ENCODE measurements at places on chromosomes 1 and 21. TPM values are rescaled to one million over a fixed set of nuclear protein-coding genes. Genes with fewer than 3 reads are reported as not detected.
A peak's percentile ranks its signal among the peaks of the same experiment; 100 is the strongest.

DNA sequence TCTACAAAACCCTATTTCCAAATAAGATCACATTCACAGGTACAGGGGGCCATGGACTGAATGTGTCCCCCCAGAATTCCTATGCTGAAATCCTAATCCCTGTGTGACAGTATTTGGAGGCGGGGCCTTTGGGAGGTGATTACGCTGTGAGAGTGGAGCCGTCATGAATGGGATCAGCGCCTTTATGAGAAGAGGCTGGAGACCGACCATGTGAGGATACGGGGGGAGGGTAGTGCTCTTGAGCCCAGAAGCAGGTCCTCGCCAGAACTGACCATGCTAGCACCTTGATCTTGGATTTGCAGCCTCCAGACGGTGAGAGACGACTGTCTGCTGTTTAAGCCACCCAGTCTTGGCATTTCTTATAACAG, 23.8 kb upstream of the KIF26B start:
- no peaks in the 10 kb centered on the region for H3K36me3 ChIP-seq
- DNase-seq: no peak
- H3K27ac ChIP-seq: no peak overlapping the region
- peaks cover 22% of the 10 kb centered on the region for H3K27me3 ChIP-seq
- no peaks in the 10 kb centered on the region for H3K4me1 ChIP-seq

Gene ZNF648
- 0.04 TPM for total RNA-seq

DNA sequence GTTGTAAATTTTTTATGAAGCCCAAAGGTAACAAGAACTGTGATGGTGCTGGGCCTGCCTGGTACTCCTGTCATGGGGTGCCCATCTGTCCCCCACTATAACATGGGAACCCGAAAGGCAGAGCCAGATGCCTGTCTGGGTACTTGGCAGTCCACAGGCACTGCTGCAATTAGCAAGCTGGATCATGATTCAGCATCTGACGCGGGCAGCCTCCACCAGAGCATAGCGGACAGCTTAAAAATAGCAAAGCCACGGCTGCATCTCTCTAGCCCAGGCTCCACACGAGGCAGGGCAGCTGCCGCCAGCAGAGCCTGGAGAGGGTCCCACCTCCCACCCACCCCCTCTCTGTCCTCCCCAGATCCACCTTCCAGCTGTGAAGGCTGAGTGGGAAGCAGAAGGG, 22.9 kb downstream of the SUSD4 start:
- DNase-seq: peak; percentile 60
- peaks cover 6% of the 10 kb centered on the region for H3K27me3 ChIP-seq
- no peak overlapping the region for H3K27ac ChIP-seq
- H3K4me3 ChIP-seq: no peak overlapping the region

Gene ASTN1
- 7.8 TPM for total RNA-seq

GRCh38 chr21:30257773-30258172, 25.0 kb downstream of the KRTAP24-1 start:
- H3K27me3 ChIP-seq: no peaks in the 10 kb centered on the region
- no peak overlapping the region for H3K4me3 ChIP-seq
- no peaks in the 10 kb centered on the region for H3K4me1 ChIP-seq
- H3K36me3 ChIP-seq: no peaks in the 10 kb centered on the region

- H3K27me3 ChIP-seq: no peaks in the 10 kb centered on the region
- no peak overlapping the region for H3K4me3 ChIP-seq
- H3K27ac ChIP-seq: peak overlapping the region; percentile 37
These were observed 15.5 kb downstream of the TEX38 start for GRCh38 chr1:46687093-46687659.

Gene KCNN3
- 5.1 TPM for total RNA-seq

Gene RCAN3
- total RNA-seq: 1.4 TPM

- peak; percentile 71 for DNase-seq
- no peaks in the 10 kb centered on the region for H3K27me3 ChIP-seq
- H3K4me1 ChIP-seq: peaks cover 58% of the 10 kb centered on the region
- H3K27ac ChIP-seq: peak overlapping the region; percentile 76
- H3K4me3 ChIP-seq: no peak overlapping the region
These were observed 11.5 kb downstream of the BCAR3 start for GRCh38 chr1:93670141-93670540.

GRCh38 chr1:233031521-233031920, 81.1 kb downstream of the NTPCR start:
- no peak overlapping the region for H3K27ac ChIP-seq
- no peak overlapping the region for H3K4me3 ChIP-seq
- peak; percentile 81 for DNase-seq
- no peaks in the 10 kb centered on the region for H3K36me3 ChIP-seq
- H3K27me3 ChIP-seq: no peaks in the 10 kb centered on the region

GRCh38 chr1:193079187-193079586, 19.8 kb downstream of the RO60 start:
- H3K4me3 ChIP-seq: no peak overlapping the region
- no peak for DNase-seq
- no peaks in the 10 kb centered on the region for H3K27me3 ChIP-seq
- H3K27ac ChIP-seq: no peak overlapping the region
- H3K4me1 ChIP-seq: no peaks in the 10 kb centered on the region

GRCh38 chr1:157201767-157202166, 63.6 kb upstream of the ETV3 start:
- H3K36me3 ChIP-seq: no peaks in the 10 kb centered on the region
- H3K4me1 ChIP-seq: no peaks in the 10 kb centered on the region
- no peak overlapping the region for H3K4me3 ChIP-seq
- H3K27me3 ChIP-seq: peaks cover 8% of the 10 kb centered on the region
- no peak for DNase-seq

- no peaks in the 10 kb centered on the region for H3K36me3 ChIP-seq
- H3K27ac ChIP-seq: peak overlapping the region; percentile 72
- peaks cover 3% of the 10 kb centered on the region for H3K27me3 ChIP-seq
- H3K4me3 ChIP-seq: peak overlapping the region; percentile 37
- DNase-seq: peak; percentile 92
These were observed 11.9 kb upstream of the EDN2 start for GRCh38 chr1:41496080-41497055.

DNA sequence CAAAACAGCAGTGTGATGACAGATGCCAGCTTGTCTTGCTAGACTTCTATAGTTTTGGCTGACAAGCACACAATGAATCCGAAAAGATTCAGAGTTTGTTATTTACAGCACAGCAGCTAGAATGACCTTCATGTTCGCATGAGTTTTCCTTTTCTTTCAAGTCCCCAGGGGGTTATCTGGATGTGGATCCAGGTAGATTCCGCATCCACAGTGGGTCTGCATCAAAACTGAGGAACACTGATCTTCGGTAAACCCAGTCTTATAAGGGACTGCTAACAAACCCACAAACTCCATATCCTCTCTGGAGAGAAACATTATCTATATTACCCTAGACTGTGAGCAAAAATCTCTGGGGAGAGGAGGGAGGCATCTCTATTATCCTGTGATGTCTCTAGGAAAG, 69.0 kb upstream of the DEPDC1 start:
- H3K27ac ChIP-seq: no peak overlapping the region
- H3K4me3 ChIP-seq: no peak overlapping the region
- H3K4me1 ChIP-seq: no peaks in the 10 kb centered on the region
- no peaks in the 10 kb centered on the region for H3K36me3 ChIP-seq

Gene TCHH
- total RNA-seq: under 0.01 TPM

Gene KCNA3
- 0.27 TPM for total RNA-seq

- H3K36me3 ChIP-seq: no peaks in the 10 kb centered on the region
- no peak overlapping the region for H3K27ac ChIP-seq
- no peaks in the 10 kb centered on the region for H3K4me1 ChIP-seq
- DNase-seq: no peak
- H3K27me3 ChIP-seq: no peaks in the 10 kb centered on the region
These were observed 50.7 kb downstream of the SPATA17 start for GRCh38 chr1:217681806-217682205.

Gene PTPRU
- 10.6 TPM for total RNA-seq

GRCh38 chr1:20551945-20552727, at the start of gene FAM43B:
Gene FAM43B, plus strand, starts transcription at chr1:20552573. Its CDS starts 401 bp downstream, at chr1:20552974.
- peak within 1 kb of the TSS; percentile 49 for H3K4me3 ChIP-seq
- no peaks in the 10 kb centered on the region for H3K36me3 ChIP-seq
- peaks cover 17% of the 10 kb centered on the region for H3K4me1 ChIP-seq
- DNase-seq: peak; percentile 92
- peaks cover 58% of the 10 kb centered on the region for H3K27me3 ChIP-seq

DNA sequence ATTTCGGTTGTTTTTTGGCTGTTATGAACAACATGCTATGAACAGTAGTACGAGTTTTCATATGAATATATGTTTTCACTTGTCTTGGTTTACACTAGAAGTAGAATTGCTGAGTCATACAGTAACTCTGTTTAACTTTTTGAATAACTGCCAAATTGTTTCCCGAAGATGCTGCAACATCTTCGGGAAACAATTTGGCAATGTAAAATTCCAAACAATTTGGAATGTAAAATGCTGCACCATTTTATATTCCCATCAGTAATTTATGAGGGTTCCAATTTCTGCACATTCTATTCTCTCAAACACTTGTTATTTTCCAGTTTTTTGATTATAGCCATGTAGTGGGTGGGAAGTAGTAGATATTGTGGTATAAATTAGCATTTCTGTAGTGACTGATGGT, 11.6 kb downstream of the PCBP3 start:
- no peak overlapping the region for H3K4me3 ChIP-seq
- DNase-seq: no peak
- peaks cover under 1% of the 10 kb centered on the region for H3K27me3 ChIP-seq
- no peak overlapping the region for H3K27ac ChIP-seq

Gene CELA2A
- 0.13 TPM for total RNA-seq

Gene UQCRH
- 415 TPM for total RNA-seq

- peak within 1 kb of the TSS; percentile 54 for H3K4me3 ChIP-seq
- peaks cover 32% of the 10 kb centered on the region for H3K4me1 ChIP-seq
- H3K36me3 ChIP-seq: no peaks in the 10 kb centered on the region
- peak; percentile 82 for DNase-seq
These were observed at the start of gene PTPRU for GRCh38 chr1:29235955-29236711. Gene PTPRU, plus strand, starts transcription at chr1:29236522. Its CDS starts 123 bp downstream, at chr1:29236645.

Gene NES
- total RNA-seq: 590 TPM

DNA sequence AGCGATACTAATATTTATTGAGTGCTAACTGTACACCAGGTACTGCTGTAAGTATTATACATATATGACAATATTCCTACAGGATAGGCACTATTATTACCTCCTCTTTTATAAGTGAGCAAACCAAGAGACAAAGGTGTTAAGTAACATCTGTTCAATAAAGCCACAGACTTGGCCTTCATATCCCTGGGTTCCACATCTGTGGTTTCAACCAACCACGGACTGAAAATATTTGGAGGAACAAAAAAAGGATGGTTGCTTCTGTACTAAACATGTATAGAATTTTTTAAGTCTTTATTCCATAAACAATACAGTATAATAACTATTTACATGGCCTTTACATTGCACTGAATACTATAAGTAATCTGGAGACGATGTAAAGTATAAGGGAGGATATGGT, 95.1 kb downstream of the RERE start:
- H3K27me3 ChIP-seq: no peaks in the 10 kb centered on the region
- no peaks in the 10 kb centered on the region for H3K4me1 ChIP-seq
- DNase-seq: no peak
- no peak overlapping the region for H3K27ac ChIP-seq
- no peaks in the 10 kb centered on the region for H3K36me3 ChIP-seq

DNA sequence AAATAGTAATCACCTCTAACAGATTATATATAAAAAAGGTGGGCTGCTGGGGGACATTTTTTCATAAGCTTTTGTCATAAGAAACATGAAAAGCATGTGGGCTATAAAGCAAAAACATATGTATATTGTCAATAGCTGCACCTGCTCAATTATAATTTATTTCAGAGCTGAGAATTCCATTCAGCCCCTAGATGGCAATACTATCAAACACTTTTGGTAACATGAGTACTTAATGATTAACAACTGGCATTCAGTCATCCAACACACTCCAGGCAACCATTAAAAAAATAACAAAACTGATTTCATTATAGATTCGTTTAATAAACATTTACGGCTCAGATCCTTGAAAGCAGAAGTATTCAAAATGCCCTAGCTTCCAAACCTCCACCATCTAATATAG, 115.1 kb downstream of the KCTD3 start:
- H3K36me3 ChIP-seq: no peaks in the 10 kb centered on the region
- H3K4me1 ChIP-seq: no peaks in the 10 kb centered on the region
- DNase-seq: no peak

Gene CRYAA
- not detected for total RNA-seq

GRCh38 chr1:221740993-221741702, 741 bp downstream of the DUSP10 start:
- DNase-seq: peak; percentile 75
- peaks cover 33% of the 10 kb centered on the region for H3K4me1 ChIP-seq
- peak overlapping the region; percentile 79 for H3K4me3 ChIP-seq
- H3K27ac ChIP-seq: peak overlapping the region; percentile 99
- H3K36me3 ChIP-seq: peaks cover 24% of the 10 kb centered on the region

GRCh38 chr1:54987919-54988705, 7.7 kb downstream of the TMEM61 start:
- H3K27me3 ChIP-seq: peaks cover 12% of the 10 kb centered on the region
- H3K4me1 ChIP-seq: peaks cover 6% of the 10 kb centered on the region
- H3K36me3 ChIP-seq: no peaks in the 10 kb centered on the region
- DNase-seq: peak; percentile 46
- no peak overlapping the region for H3K4me3 ChIP-seq

Gene USP33
- total RNA-seq: 47.2 TPM

DNA sequence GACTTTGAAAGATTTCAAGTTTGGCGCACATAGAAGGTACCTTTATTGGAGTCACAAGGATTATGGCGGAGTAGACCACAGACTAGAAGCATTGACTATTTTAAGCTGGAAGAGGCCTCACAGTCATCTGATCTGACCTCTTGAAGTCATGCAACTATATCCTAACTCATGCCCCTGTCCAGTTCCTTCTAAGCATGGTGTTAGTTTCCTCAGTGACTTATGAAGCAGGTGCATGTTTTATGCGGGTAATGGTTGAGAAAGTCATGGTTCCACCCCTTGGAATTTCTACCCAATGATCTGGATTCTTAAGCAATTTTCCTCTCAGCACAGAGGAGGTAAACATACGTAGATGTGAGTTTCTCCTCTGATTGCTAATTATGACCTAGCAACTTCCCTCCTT, 11.7 kb downstream of the OLFML3 start:
- H3K4me1 ChIP-seq: peaks cover 9% of the 10 kb centered on the region
- H3K27ac ChIP-seq: peak overlapping the region; percentile 68
- no peaks in the 10 kb centered on the region for H3K36me3 ChIP-seq
- H3K4me3 ChIP-seq: no peak overlapping the region
- DNase-seq: peak; percentile 53

Measured in muscle of leg (tissue), 16 donors.